ENCODE measurements at places on chromosomes 1 and 21. TPM values are rescaled to one million over a fixed set of nuclear protein-coding genes. Genes with fewer than 3 reads are reported as not detected.

Gene OR6N1
- total RNA-seq, result not detected

Gene AHCYL1
- total RNA-seq, result 85.8 TPM

Gene PPFIA4
- total RNA-seq, result 24.6 TPM

Gene KRTAP19-1
- not detected for total RNA-seq

Gene THEM5
- total RNA-seq, result not detected

Gene TRIM63
- total RNA-seq, result not detected

Gene KPRP
- total RNA-seq, result not detected

Gene FGR
- total RNA-seq, result not detected

Gene CD160
- total RNA-seq, result not detected

Gene TNFSF18
- 0.30 TPM for total RNA-seq

Gene FMO4
- total RNA-seq, result 0.89 TPM

Gene AMY1B
- not detected for total RNA-seq

Data from smooth muscle cell of the umbilical artery (primary cell).